Fibroblast of mammary gland (primary cell): ENCODE measurements at places on chromosomes 7 and 10.

DNA sequence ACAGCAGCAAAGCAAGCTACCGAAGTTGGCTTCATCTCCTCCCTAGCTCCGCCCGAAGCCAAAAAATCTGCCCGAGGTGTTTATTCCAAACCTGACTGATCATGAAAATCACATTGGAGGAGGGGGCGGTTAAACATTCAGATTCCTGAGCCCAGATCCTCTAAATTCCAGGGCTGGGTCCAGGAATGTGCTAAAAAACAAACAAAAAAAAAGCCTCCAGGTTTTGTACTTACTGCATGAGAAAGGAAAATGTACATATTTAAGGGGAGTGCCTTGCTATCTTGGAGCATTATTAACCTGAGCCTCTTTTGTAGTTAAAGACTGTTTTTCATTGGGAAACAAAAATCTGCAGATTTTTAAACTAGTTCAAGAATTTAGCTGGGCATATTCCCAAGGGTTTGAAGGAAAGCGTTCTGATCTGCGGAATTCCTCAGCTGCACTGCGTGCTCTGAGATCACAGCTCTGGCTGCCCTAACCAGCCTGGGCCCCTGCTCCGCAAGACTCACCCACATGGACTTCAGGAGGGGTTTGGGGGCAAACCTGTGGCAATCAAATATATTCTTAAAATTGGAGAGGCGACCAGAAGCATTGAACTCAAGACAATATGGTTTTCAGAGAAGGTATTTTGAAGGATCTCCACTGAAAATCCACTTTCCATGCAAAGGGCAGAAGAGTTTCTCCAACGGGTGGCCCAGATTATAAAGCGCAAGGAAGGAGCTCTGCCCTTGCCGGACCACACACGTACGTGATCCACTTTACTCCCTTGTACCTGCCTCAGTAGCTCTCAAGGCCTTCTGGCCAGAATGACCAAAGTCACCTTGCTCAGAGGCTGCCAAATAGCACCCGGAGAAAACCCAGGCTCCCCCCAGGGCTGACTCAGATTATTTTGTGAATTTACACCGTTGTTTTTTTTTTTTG lies 10.0 kb upstream of the TNS3 start:
- DNase-seq: peak; percentile 49

- DNase-seq: no peak
These were observed 95.9 kb upstream of the MACROH2A2 start for GRCh38 chr10:69956741-69957230.

DNA sequence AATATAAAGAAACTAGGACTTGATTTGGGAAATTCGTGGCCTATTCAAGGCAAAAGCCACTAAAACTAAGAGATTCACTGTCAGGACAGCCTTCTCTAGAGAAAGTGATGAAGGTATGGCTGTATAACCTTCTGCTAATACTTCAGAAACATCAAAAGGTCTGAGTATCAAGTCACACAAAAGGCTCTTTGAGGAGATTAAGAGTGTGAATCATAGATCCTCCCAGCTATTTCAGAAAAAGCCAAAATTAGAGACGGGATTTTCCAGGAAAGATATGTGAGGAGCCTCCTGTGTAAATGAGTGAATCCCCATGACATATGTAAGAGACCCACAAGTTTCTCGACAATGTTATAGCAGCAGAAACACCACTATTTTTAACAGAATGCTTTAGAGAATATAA lies 56.2 kb downstream of the UBE3C start:
- no peak for DNase-seq

- DNase-seq: no peak
These were observed 23.4 kb downstream of the ZPBP start for GRCh38 chr7:50069613-50070012.

DNA sequence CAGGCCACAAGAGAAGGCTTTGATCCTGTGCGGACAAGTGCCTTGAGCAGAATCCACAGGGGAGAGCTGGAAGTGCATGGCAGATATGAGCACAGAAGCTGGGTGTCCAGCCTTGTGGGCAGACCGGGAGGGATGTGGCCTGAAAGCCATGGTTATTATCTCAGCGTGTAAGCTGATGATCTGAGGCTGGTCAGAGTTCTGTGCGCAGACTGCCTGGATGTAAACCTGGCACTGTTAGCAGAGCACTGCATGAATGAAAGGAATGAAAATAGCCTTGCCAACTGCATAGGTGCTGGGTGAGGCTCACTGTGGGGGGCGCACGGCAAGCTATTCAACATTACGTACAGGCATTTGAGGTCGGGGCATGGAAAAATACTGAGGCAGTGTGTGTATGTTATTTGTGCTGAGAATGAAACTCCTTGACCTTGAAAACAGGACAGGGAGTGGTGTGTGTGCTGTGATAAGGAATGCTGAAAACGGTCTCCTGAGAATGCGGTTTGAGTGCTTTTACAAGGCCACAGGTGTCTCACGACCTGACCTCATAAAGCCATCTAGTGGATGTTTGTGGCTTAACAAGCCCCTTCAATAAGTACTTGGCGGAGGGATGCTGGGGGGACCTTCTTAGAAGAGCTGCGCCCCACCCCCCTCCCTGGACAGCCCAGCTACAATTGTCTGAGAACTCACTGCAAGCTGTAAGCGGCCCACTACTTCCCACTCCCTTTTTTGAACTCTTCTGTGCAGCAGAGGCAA lies 18.7 kb downstream of the AKR1C1 start:
- DNase-seq: peak; percentile 69

- no peak for DNase-seq
These were observed 203.7 kb downstream of the ARHGAP21 start for GRCh38 chr10:24519950-24520349.

- DNase-seq: no peak
These were observed 41.0 kb upstream of the LAMB4 start for GRCh38 chr7:108171164-108171563.

DNA sequence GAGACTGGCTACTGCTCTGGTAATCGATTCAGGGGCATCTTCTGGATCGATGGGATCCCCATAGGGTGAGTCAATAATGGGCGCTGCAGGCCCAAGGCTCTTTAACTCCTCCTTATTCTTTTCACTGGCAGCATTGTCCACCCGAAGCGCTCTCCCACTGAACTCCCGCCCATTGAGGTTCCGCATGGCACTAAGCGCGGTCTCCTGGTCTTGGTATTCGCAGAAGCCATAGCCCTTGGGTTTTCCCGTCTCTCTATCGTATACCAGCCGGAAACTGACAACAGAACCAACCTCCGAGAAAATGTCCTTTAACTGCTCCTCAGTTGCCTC lies 285 bp downstream of the CSTF2T start:
- no peak for DNase-seq

DNA sequence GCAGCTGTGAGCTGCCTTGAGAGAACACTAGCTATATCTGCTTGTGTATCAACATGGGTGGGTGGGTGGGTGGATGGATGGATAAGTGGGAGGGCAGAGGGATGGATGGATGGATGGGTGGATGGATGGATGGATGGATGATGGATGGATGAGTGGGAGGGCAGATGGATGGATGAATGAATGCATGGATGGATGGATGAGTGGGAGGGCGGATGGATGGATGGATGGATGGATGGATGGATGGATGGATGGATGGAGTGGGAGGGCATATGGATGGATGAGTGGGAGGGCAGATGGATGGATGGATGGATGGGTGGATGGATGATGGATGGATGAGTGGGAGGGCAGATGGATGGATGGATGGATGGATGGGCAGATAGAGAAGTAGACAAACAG lies 76.1 kb downstream of the MKI67 start:
- no peak for DNase-seq

DNA sequence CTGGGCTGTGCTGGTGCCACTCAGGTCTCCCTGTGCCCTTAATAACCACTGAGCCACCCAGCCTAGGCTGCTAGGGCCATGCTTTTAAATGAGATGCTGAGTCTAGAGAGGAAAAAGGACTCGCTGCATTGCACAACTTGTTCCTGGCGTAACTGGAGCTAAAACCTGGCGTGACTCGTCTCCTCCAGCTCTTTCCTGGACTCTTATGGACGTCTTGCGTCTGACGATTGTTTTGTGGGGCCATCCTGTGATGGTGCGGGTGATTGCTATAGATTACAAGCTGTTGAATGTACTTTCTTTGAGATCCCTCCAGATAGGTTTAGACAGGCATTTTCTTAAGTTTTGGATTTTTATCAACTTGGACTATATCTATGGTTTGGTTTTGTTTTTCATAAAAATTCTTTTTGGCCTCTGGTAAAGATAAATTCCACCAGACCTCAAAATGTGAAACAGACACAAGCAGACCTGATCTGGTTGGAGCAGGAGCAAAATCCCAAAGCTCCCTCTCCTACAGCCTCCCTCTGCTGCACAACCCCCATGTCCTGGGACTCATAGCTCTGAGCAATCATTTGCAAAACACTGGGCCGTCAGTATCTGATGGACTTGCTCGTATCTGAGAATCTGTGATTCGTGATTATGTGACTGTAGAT lies 230.3 kb downstream of the ARHGAP12 start:
- DNase-seq: peak; percentile 96

DNA sequence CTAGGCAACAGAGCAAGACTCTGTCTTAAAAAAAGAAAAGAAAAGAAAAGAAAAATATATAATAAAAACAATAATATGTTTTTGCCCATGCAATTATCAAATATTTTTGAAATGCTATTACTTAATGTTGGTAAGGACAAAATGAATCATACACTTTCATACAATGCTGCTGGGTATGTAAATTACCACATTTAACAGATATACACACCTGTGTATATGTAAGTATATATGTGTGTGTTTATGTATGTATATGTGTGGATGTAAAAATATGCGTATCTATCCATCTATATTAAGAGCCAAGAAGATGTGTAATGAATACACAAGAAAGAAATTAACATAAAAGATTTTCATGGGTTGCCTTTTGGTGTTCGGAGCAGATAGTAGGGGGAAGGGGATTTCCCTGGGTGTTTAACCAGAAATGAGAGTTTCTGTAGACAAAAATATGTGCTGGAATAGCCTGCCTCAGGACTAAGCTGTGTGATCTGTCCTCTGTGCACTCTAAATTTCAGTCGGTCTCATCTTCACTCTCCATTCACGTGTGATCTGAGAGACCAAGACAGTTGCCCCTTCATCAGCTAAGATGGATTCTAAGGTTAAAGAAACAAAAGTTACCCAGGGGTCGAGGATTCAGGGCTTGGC lies 61.2 kb downstream of the PRKCQ start:
- no peak for DNase-seq

GRCh38 chr10:77692782-77693181 lies 55.2 kb upstream of the KCNMA1 start:
- DNase-seq: peak; percentile 27

DNA sequence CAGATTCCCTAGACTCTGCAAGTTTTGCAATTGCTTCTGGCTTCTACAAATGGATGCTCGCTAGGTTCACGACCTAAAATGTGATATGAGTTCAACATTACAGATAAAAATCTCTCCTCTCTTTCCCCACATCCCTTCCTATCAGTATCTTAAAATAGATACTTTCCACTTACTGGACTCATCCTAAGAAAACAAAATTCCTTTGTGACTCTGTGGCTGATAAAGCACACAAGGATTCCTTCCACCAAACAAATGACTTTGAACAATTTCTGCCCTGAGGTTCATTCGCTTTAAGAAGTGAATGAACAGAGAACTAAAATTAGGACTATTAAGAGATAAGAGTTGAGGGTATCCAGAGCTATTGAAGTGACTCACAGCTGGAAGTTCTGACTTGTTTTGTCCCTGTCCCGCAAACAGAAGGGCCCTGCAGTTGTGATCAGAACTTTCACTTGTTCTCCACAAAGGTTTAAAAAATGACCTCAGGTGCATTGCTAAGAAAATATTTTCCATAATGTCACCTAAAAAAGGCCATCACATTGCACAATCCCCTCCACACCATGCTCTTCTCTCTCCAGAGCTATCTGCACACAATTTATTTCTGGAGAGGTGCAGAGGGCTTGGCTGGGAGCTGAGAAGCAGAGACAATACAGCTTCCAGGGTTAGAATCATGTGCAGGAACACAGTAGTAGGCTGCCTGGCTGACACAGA lies 96.1 kb downstream of the PIP4K2A start:
- no peak for DNase-seq

GRCh38 chr7:130894146-130894908 lies 160.3 kb upstream of the KLF14 start:
- DNase-seq: peak; percentile 87

DNA sequence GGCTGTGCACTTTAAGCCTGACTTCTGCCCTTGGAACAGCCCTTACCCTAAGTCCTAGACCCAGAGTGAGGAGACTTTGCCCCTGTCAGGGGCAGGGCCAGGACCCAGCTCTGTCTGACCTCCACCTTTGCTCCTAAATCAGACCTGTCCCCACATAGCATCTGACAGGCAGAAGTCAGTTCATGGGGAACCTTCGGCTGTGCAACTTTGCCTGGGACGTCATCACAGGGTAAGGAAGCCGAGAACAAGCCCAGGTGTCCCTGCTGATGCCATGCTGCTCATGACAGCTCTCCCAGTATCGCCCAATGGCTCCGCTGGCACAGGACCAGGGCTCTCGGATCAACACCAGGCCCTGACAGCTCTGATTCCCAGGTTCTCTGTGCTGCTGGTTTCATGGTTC lies 55.4 kb downstream of the TNS3 start:
- no peak for DNase-seq

DNA sequence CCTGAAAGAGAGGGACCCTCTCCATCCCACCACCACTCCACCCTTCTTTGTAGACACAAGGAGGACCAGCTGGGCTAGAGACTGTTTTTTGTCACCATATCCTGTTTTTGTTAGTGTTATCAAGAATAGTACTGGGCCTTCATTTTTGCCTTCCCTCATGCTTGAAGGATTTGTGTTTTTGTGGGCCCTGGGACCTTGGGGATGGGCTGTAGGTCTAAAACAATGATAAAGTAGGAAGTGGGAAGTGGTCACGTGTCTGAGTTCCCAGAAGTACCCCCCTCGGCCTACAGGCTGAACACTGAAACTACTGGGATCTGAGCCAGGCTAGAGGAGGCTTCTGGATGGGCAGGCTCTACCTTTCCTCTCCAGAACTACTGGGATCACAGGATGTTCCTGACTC lies 8.9 kb downstream of the AGFG2 start:
- DNase-seq: peak; percentile 57

DNA sequence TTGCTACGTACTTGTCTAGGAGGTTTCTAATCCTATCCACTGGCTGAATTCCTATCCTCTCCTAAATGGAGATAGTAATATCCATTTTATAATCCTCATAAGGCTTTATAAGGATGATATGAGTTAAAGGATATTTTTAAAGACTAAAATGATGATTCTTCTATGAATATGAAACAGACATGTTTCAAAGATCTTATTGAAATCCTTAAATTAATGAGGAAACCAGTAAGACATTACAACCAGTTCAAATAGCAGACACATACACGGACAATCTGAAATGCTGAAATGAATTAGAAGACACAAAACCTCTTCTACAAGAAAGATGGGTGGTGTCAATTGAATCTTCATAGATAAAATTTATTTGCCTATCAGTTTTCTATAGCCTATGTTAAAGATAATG lies 132.9 kb upstream of the ANK3 start:
- DNase-seq: no peak

GRCh38 chr7:102320601-102321350 lies 34.1 kb downstream of the SH2B2 start:
- DNase-seq: no peak

DNA sequence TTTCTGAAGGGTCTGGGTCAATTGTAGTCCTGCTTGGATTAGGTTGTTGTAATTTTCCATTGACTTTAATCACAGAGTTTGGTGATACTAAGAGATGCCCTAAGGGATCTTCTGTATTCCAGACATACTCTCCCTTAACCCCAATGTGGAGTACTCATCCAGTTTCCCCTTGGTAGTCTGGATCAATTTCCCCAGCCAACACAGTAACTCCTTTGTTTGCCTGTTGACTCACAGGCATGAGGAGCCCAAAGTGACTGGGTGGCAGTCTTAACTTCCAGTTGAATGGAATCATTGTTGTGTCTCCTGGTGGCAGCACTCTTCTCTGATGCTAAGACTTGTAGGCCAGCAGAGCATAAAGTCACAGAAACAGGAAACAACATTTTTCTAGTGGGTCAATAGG lies 41.5 kb upstream of the PIK3CG start:
- DNase-seq: no peak
